ENCODE measurements at places on chromosomes 4 and X.

- DNase-seq = no peak
These were observed 62.8 kb downstream of the SMIM20 start for GRCh38 chr4:25976780-25977179.

GRCh38 chr4:26133840-26134239 is 187.0 kb upstream of the RBPJ start:
- DNase-seq = no peak

- no peak for DNase-seq
These were observed 252.0 kb upstream of the DIAPH2 start for GRCh38 chrX:96432647-96433046.

DNA sequence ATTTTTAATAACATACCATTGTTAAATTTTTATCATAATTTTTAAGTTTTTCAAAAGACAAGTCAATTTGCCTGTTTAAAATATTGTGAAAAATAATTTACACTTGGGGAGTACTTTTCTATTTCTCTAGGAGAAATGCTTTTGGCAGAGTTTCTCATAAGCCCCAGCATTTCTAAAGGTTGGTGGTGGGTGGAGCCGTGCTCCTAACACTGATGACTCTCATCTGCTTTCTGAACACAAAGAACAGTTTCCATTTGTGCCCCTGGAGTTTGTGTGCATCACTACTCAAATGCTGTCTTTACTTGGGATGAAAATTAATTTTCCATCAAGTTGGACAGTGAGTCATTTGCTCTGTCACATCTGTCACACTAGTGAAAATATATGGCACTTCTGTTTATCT is 57.6 kb downstream of the TNIP2 start:
- DNase-seq = no peak

DNA sequence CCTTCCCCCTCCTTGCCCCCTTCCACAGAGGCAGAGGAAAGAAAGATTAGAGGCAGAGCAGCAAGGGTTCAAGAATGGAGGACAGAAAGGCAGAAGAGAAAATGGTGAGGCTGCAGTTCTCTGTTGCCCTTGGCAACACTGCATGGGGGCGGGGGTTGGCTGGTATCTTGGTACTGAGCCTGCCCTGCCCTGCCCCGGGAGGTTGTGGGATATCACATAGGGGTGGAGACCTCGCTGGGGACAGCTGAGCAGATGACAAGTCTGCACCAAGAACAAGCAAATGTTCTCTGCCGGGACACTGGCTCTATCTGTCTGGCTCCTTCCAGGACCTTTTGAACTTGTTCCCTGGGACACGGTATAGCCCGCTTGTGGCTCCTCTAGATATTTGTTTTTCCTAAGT is 39.8 kb downstream of the NHS start:
- no peak for DNase-seq

DNA sequence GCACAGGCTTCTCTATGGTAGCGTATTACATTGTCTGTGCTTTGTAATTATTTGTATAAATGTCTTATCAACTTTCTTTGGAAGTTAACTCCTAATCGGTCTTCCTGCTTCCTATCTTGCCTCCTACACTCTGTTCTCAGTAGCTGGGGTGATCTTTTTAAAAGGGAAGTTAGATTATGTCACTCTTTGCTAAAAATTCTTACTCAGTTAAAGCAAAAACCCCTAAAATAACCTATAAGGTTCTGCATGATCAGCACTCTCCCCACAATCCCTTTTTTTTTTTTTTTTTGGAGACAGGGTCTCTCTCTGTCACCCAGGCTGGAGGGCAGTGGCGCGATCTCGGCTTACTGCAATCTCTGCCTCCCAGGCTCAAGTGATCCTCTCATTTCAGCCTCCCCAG is 2.6 kb upstream of the PRPS1 start:
- no peak for DNase-seq

DNA sequence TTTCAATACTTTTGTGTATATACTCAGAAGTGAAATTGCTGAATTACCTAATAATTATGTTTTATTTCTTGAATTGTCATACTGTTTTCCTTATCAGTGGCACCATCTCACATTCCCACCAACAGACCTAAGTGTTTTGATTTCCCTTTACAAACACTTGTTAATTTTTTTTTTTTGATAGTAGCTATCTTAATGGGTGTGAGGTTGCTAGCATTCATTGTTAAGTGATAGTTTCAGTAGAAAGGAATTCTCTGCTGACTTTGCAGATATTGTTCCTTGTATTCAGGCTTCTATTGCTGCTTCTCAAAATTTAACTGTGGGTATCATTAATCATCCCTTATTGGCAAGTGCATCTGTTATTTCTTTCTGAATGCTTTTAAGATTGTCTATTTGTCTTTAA is 927.5 kb upstream of the SLIT2 start:
- DNase-seq = no peak

DNA sequence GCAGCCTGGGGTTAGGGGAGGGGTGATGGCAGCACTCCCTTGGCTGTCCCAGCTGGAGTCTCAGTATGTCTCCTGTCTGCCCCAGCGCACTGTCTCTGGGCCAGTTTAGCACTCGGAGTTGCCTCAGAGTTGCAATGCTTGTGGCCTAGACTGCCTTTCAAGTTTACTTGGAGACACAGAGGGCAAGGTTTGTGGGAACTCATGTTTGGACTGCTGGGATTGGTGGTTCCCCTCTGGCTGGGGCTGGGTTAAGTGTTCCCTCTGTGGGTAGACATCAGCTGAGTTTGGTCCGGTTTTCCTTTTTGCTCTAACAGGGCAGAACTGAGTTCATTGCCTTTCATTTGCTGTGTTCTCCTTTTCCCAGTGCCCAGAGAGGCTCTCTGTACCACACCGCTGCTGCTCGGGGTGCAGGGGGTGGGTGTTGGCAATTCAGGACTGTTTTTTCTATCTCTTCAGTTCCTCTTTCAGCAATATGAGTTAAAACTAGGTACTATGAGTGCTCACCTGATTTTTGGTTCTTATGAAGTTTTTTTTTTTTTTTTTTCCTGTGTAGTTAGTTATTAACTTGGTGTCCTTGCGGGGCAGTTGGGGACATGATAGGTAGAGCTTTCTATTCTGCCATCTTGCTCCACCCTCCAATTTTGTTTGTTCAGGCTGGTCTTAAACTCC is 17.2 kb downstream of the RAB33B start:
- peak; percentile 49 for DNase-seq

- no peak for DNase-seq
These were observed 19.1 kb downstream of the EIF4E start for GRCh38 chr4:98909646-98910401.

DNA sequence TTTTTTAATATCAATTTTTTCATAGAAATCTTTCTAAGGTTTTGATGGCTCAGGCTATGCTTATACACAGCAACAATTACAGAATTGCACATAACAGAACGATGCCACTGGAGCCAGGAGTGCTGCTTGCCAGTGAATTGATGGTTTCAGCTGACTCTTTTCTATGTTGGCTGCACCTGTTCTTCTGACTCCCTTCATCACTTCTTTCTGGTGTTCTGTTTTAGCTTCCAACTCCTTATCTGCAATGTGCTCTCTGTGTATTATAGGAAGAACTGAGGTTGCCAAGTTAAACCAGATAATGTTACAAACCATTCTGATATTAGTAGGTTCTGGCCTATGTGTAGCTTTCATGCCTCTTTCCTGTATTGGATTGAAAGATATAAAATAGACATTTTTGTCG is 11.6 kb upstream of the VEGFD start:
- no peak for DNase-seq

- DNase-seq = no peak
These were observed 855.1 kb downstream of the GLUD2 start for GRCh38 chrX:121902463-121902862.

- DNase-seq = no peak
These were observed 664 bp downstream of the PIR start for GRCh38 chrX:15492469-15492868.

DNA sequence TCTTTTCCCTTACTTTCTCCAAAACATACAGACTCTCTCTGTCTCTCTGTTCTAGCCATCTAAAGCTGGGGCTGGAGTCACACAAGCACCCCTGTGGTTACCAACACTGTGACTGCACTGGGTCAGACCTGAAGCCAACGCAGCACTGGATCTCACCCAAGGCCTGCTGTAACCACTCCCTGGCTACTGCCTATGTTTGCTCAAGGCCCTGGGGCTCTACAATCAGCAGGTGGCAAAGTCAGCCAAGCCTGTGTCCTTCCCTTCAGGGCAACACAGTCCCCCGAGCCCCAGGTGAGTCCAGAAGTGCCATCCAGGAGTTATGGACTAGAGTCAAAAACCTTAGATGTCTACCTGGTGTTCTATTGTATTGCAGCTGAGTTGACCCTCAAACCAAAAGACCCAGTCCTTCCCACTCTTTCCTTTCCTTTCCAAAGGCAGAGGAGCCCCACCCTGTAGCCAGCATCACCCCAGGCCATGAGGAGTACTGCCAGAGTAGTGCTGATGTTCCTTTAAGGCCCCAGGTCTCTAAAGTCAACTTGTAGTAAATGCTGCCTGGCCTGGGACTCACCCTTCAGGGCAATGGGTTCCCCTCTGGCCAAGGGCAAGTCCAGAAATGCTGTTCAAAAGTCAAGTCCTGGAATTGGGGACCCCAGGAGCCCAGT is 58.8 kb upstream of the RAP2C start:
- DNase-seq = no peak

GRCh38 chr4:41575207-41575606 is 37.2 kb downstream of the LIMCH1 start:
- DNase-seq = no peak

DNA sequence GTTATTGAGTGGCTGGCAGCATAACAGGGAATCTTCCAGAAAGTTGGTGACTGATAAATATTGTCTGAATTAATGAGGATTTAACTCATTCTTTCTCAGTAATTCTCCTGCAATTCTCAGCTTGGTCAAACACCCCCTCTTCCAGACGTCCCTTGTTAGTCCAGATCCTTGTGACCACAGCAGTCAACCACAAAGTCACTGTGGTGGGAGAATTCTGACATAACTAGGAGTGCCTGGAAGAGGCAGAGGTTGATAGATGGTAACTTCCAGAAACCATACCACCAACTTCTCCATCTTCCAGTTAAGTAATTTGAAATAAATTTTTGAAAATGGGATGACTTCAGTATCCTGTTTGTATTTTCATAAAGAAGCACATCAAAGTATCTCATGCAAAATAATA is 90.1 kb downstream of the CEP44 start:
- DNase-seq = no peak

DNA sequence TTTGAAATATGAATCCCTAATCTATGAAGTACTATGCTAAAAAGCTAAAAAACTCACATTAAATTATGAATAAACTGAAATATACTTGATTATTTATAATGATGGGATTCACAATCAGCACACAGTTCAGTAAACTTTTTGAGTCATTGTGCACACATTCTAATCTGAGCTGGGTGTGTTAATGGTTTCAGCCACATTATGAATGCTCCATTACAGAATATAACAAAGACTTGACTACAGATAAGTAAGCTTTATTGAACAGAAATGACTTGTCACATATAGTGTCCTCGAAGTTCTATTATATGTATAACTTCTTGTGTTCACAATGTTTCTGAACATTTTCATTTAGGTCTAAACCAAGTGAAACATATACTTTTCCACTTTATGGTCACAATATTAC is 1649.9 kb upstream of the IGFBP7 start:
- DNase-seq = no peak

DNA sequence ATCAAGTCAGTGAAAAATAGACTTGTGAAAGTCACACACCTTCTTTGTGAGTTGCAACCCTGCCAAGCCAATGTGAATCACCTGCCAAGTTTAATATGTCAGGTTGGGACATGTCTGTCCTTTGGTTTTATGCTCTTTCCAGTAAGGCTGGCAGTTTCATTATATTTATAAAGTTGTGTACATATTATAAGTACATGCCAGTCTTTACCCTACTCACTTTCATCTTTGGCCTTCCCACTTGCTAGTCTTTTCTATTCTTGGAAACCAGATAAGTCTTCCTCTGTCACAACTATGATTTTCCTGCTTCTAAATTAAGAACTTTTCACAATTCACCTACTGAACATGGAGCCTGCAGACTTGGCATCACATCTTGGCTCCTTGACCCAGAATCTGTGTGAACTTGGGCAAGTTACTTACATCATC is 680.7 kb upstream of the BOD1L1 start:
- DNase-seq = no peak

DNA sequence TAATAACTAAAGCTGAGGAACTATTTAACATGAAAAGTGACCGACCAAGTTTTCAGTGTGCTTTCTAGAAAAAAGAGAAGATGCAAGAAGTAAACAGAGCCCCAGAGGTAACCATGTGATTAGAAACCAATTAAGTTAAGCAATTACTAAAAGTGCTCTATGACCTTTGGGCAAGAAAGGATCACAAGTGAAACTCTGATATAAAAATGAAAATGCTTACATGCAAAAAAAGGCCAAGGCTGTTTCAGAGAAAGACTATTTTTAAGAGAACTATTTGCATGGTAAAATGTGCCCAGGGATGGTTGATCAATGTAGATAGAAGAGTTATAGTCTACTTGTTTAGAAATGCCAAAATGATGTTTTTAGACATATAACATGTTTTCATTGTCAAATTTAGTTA is 22.0 kb downstream of the KLHL15 start:
- DNase-seq = no peak

DNA sequence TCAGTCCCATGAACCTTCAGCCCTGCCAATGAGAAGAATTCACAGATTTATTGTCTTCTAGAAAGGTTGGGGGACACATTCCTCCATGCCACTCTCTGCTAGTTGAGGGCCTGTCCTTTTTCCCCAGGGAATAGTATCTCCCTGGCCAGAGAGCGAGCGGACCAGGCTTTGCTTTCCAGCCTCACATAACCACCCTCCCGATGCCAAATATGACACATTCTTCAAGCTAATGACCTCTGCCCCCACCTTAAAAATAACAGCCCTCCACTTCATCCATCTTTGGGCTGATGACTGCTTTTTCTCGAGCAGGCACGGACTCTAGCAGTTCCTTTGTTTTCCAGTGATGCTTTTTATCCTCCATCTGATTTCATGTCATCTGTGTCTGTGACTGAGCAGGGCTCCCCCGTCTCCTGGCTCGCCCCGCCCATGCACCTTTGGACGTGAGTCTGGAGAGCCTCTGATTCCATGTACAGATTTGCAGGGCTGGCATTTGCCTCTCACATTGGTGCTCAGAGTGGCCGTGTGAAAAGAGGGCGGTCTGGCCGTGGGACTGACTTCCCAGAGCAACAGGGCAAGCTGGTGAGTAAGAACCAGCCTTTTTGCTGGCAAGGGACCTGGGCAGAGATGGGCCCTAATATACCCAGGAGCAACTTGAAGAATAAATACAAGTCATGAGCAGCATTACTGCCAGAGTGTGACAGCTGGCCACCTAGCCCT is 279.8 kb downstream of the BCOR start:
- no peak for DNase-seq

GRCh38 chrX:3550160-3550751 is 163.2 kb downstream of the PRKX start:
- DNase-seq = peak; percentile 35

DNA sequence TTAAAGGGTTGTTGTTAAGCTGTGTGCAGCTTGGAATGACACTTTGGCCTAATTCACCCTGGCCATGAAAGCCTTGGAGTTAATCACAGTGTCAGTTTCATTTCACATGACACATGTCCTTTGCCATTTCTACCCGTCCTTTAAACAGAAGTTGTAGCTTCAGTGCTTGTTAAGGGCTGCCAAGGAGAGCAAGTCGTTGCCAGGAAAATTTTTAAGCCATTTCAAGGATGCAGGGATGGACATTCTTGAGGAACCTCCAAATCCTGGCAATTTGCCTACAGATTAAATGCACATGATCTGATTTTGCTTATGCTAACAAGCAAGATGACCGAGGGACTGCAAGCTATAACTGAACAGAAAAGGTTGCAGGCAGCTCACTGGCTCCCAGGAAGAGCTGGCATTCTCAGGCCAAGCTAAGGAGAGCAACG is 40.5 kb downstream of the SETD7 start:
- DNase-seq = no peak

GRCh38 chr4:22030307-22030706 is 81.7 kb upstream of the KCNIP4 start:
- no peak for DNase-seq
